ENCODE measurements at places on chromosomes 16 and 17.
A peak's percentile ranks its signal among the peaks of the same experiment; 100 is the strongest.

- no peak for DNase-seq
Measured at GRCh38 chr16:57144027-57144426, 41.8 kb downstream of the PSME3IP1 start.

- DNase-seq: no peak
Measured at GRCh38 chr17:43573579-43574321, 27.6 kb upstream of the ETV4 start.

GRCh38 chr16:79752396-79752795, 151.9 kb upstream of the MAF start:
- no peak for DNase-seq

- peak; percentile 84 for DNase-seq
Measured at GRCh38 chr17:2244545-2245525, 58.8 kb downstream of the SMG6 start.

DNA sequence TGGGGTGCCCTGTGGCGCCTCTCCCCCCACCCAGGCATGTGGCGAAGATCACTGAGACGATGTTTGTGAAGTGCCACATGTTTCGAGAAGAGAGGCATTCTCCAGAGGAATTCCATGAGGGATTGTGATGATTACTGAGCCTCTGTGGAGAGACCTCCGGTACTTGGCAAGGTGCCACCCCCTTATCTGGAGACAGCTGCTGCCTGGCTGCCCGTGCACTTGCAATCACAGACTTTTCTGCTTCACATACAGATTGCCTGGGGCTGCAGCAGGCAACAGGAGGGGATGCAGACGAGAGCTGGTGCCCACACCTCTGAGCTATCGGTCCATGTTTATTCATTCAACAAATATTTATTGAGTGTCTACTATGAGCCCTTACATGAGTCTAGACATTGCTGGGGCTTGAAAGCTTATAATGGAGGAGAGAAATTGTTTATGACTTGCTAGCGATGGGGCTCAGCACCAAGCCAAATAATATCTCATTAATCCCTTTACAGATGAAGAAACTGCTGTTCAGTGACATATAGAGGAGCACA, 317.2 kb upstream of the ZFHX3 start:
- no peak for DNase-seq

DNA sequence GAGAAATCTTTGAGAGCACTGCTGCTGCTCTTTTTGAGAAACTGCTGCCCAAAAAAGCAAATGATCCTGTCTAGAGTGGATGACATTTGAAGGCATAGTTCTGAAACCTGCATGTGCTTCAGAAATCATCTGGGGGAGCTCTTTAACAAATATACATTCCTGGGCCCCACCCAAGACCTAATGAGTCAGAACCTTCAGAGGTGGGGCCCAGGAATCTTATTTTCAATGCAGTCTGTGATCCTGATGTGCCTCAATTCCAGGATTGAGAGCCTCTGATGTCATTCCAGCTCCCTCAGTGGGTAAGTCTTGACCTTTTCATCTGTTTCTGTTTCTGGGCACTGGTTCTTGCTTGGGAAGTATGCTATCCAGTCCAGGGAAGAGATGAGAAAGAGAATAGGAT, 42.3 kb downstream of the HNF1B start:
- DNase-seq: no peak

DNA sequence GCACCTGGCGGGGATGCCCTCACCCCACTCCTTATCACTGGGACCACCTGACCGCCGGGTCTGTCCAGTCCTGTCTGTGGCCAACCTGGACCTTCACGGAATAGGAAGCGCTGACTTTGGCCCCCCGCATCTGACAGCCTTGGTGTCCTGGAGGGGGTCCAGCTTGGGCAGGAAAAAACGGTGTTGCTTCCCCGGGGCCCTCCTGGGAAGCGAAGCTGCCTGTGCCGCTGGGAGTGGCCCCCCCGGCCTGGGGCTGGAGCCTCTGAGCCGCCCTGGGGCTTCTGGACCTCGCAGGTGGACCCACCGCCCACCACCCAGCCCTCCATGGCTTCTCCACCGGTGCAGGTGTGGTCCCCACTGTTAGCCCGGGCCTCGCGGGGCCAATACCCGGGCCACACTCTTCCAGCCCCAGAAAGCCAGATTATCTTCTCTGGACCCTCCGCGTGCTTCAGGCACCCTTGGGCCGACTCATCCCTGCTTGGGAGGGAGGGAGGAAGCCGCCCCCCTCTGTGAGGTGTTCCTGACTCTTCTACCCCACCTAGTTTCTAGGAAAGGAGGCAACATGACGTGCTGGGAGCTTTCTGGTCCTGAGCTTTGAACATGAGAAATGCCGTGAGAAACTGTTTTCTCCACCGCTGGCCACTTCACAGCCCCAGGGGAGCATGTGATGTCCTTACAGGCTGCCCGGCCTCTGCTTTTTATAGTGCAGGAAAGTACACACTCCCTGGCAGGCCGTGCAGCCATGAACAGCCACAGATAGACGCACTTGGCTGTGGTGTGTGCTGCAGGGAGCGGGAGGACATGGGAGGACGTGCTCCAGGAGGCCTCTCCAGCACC, 1.1 kb downstream of the C1QTNF1 start:
- no peak for DNase-seq

GRCh38 chr16:65845466-65846209, 520.9 kb upstream of the CDH5 start:
- DNase-seq: no peak

DNA sequence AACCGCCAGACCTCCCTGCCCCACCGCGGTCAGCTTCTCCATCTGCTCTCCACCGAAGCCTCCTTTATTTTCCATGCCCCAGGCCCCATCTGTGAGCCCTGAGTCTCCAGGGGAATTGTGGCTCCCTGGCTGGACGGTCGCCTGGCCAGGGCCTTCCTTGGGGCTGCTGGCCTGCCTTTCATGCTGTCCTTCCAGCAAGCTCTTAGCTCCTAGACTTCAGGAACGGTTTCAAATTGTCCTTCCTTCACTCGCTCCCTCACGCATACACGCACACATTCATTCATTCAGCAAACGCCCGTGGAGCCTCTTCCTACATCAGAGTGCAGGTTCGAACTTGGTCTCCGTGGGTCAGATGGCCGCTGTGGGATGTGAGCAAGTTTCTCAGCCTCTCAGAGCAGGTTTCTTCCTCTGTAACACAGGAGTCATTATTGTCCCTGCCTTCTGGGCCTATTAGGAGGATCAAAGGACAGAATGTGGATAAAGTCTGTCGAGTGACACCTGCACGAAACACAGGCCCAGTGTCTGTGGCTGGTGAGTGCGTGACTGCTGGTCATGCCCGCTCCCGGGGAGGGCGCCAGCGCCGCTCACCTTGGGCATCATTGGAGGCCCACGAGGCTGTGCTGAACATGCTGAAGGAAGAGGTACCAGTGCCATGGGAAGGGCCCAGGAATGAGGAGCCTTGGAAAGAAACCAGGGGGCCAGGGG, 18.7 kb upstream of the GSE1 start:
- no peak for DNase-seq

DNA sequence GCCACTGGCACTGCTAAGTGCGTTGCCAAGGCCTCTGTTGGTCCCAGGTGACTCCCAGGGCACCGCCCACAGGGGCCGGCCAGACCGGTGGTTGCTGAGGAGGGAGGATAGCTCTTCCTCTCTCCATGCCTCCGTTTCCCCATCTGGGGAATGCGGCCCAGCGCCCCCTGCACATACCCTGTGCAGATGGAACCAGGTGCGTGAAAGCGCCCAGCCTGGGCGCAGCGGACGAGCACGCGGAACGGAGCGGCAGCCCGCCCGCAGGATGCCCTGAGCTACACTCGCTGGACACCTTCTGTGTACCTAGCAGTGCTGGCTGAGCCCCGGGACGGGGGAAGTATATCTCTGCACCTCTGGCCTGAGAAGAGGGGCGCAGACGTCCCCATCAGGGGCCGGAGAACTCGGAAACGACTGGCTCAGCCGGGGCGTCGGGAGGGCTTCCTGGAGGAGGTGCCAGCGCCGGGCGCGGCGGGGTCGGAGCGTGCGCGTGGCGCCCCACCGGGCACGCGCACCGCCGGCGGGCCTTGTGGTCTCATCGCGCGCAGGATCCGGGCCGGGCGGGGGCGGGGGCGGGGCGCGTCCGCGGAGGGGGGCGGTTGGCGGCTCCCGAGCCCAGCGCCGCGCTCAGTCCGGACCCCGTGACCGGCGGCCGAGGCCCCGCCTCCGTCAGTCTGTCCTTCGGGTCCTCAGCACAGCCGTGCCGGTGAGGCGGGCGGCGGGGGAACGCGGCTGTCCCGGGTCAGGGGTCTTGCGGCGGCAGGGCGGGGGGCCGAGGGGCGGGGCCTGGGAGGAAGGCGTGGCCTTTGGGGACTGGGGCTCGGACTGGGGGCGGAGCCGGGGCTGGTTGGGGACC, at the start of the genes CCDC78 and HAGHL:
TSS of gene CCDC78 (minus strand) at position 6 of the 853 bp plus-strand sequence. CDS start 76 bp downstream, outside the sequence.
TSS of gene HAGHL (plus strand) at position 669 of the 853 bp plus-strand sequence. CDS start 404 bp downstream, outside the sequence.
- peak; percentile 76 for DNase-seq

DNA sequence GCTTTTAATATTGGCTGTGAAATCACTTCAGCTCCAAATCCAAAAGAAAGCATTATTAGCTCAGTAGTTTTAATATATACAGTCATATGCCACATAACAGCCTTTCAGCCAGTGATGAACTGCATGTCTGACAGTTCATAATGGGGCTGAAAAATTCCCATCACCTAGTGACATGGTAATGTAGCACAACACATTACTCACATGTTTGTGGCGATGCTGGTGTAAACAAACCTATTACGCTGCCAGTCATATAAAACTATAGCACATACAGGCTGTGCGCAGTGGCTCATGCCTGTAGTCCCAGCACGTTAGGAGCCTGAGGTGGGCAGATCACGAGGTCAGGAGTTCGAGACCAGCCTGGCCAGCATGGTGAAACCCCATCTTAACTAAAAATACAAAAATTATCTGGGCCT, 92.2 kb downstream of the TUBD1 start:
- peak; percentile 36 for DNase-seq

- no peak for DNase-seq
Measured at GRCh38 chr16:30969246-30969842, 11.8 kb downstream of the SETD1A start.

GRCh38 chr16:3038256-3038655, 1.5 kb upstream of the BICDL2 start:
- DNase-seq: no peak

DNA sequence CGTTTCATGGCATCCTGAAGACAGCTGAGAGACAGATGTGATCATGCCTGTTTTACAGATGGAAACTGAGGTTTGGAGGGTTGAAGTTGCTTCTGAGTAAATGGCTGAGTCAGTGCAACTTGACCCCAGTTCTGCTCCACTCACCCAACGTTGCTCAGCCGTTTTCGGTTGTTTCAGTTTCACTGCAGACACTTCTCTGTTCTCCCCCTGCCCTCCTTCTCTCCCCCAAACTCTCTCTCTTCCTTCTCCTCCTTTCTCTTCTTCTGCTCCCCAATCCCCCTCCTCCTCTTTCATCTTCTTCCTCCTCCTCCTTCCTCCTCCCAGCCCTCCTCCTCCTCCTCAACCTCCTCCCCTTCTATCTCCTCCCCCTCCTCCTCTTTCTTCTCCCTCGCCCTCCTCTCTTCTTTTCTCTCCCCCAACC, 9.4 kb upstream of the CEP20 start:
- DNase-seq: no peak

DNA sequence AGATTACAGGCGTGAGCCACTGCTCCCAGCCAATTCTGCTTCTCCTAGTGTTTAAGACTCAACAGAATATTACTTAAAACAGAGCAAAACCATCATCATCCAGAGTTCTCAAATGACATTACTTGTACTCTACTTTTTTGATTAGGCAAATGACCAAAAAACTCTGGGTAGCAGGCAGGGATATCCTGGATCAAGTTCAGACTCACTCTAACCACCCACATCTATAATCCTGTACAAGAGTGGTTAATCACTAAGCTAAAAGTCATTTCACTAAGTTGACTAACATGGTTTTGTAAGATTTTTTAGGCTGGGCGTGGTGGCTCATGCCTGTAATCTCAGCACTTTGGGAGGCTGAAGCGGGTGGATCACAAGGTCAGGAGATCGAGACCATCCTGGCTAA, 6.8 kb downstream of the NAE1 start:
- no peak for DNase-seq

GRCh38 chr16:68744744-68745280, 7.7 kb downstream of the CDH1 start:
- no peak for DNase-seq

DNA sequence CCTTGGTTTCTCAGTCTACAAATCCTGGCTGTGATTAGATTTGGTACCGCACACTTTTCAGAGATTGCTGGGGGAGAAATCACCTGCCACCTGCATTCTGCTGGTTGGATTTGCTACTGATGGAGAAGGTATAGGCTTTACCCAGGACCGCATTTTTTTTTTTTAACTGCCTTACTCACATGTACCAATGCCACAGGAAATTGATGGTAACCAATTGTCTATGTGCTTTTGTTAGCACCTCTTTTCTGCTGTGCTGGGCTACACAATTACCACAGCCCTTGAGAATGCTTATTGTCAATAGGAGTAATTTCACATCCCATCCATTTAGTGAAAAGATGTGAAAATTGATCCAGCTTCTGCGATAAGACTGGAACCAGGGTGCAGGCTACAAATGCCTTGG, 74.4 kb upstream of the TANC2 start:
- no peak for DNase-seq

- DNase-seq: no peak
Measured at GRCh38 chr17:45902892-45903346, 8.6 kb downstream of the MAPT start.

GRCh38 chr16:8798174-8798527, 512 bp downstream of the PMM2 start:
- no peak for DNase-seq

GRCh38 chr17:80843741-80844156, 147.9 kb upstream of the CHMP6 start:
- DNase-seq: no peak

- DNase-seq: peak; percentile 69
Measured at GRCh38 chr17:48037036-48037837, at the start of gene COPZ2. COPZ2 (minus strand) TSS chr17:48037797; CDS start chr17:48037777, 20 bp downstream.

GRCh38 chr16:69773260-69773947, 11.3 kb downstream of the WWP2 start:
- DNase-seq: no peak

DNA sequence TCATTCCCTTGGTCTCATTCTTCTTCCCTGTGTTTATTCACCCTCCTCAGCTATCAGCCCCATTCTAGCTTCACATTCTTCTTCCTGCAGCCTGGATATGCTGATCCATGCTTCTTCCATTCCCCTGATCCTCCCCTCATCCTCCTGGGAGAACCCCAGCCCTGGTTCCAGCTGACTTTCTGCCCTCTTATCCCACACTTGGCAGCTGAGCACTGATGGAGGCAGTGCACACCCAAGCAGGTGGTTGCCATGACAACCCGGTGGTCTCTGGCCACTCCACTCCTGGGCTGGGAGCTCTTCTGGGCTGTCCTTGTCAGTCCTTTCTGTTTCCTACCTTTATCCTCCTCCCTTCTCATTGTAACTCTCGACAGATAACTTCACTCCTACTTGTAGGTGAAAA, 16.7 kb upstream of the TUBG2 start:
- DNase-seq: no peak

GRCh38 chr16:77137045-77137444, 53.9 kb upstream of the MON1B start:
- DNase-seq: no peak

DNA sequence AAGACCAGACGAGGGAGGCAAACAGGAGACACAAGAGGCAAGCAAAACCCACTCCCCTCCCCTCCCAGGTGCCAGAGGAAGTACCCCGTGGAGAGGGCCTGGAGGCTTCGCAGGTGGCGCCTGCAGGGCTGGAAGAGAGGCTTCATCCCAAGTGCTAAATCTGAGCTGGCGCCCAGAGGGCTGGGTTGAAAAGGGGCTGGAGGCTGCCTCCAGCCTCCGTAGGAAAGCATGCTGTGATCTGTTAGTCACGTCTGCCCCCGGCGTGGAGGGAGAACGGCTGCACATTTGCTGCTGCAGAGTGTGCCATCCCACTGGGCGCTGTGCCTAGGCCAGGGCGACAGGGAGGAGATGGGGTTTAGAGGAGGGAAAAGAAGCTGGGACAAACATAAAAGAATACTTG, 16.9 kb downstream of the RPH3AL start:
- no peak for DNase-seq

Data from CD4-positive, alpha-beta T cell treated with Interleukin-12 subunit alpha and Interleukin-12 subunit beta, for 1 hour (primary cell).